ENCODE measurements at places on chromosomes 1 and 21.

DNA sequence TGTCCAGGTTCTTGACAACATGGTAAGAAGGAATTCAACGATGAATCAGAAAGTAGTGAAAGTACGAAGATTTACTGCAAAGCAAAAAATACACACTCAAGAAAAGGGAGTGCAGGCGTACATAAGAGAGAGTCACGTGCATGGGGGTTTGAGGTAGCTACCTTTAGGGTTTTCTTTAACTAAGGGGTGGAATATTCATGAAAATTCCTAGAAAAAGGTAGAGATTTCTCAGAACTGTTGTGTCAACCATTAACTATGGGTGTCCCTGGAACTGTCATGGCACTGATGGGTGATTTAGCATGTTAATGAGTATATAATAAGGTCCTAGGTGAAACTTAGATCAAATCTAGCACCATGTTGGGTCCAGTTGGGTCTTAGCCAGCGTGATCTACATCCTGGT is 22.5 kb upstream of the SYDE2 start:
- no peak for DNase-seq

- DNase-seq, result peak; percentile 35
Measured at GRCh38 chr1:38297842-38298241, 251.2 kb upstream of the POU3F1 start.

DNA sequence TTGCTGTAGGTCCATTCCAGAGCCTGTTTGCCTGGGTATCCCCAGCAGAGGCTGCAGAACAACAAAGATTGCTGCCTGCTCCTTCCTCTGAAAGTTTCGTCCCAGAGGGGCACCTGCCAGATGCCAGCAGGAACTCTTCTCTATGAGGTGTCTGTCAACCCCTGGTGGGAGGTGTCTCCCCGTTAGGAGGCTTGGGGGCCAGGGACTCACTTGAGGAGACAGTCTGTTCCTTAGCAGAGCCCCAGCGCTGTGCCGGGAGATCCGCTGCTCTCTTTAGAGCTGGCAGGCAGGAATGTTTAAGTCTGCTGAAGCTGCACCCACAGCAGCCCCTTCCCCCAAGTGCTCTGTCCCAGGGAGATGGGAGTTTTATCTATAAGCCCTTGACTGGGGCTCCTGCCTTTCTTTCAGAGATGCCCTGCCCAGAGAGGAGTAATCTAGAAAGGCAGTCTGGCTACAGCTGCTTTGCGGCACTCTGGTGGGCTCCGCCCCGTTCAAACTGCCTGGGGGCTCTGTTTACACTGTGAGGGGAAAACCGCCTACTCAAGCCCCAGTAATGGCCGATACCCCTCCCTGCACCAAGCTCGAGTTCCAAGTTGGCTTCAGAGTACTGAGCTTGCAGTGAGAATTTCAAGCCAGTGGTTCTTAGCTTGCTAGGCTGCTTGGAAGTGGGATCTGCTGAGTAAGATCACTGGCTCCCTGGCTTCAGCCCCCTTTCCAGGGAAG is 8.7 kb upstream of the SLC25A24 start:
- DNase-seq, result no peak

DNA sequence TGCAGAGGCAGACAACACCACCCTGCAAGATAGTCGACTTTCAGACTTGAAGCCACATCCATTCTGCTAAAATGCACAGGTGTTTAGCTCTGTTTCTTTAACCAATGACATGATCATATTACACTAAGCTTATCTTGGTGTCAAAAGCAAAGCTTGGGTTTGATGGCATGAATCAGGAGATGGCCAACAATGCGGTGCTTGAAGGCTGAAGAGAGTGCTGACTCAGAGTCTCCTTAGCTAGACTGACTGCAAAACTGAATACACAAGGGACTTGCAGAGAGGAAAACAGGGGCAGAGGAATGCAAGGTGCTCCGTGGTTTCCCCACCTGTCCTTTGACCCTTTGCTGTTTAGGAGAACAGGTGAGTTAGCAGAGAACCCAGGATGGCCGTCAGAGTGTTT is 262.6 kb downstream of the SIPA1L2 start:
- peak; percentile 35 for DNase-seq

- DNase-seq, result peak; percentile 95
Measured at GRCh38 chr1:44819608-44820327, 11.4 kb downstream of the BTBD19 start.

Data from HT1080 (cell line).